ENCODE measurements at places on chromosomes 7 and 10. TPM values are rescaled to one million over a fixed set of nuclear protein-coding genes. Genes with fewer than 3 reads are reported as not detected.
A peak's percentile ranks its signal among the peaks of the same experiment; 100 is the strongest.

- no peak for DNase-seq
These were observed 196.7 kb upstream of the TMEM72 start for GRCh38 chr10:44714451-44714850.

DNA sequence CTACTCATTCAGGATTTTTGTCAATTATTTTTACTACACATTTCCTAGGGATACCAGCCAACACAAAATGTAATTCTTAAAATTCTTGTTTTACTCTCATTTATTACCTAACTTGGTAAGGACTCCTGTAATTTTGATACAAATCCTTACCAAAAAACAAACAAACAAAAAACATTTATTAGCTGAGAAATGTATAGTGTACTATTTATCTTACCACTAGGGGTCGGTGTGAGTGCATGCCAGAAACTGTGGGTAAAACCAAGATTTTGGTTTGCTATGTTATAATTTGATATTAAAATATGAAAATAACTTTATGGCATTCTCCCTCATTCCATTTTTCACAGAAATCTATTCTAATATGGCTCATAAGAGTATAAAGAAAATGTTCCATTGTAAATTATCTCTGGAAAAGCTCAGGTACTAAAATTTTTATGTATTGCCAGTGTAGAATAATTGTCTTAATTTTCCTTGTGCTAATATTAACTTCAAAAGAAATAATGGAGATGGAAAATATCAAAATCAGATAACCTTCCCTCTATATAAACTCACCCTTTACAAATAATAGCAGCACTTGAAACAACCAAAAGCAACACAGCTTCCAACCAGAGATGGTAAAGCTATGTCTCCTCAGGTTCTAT, 290.8 kb upstream of the PCDH15 start:
- DNase-seq, result no peak

- no peak for DNase-seq
These were observed 53.5 kb upstream of the AGBL3 start for GRCh38 chr7:134932707-134933370.

GRCh38 chr10:77494327-77494726, 143.3 kb downstream of the KCNMA1 start:
- DNase-seq, result no peak

GRCh38 chr10:44908066-44908749, 2.9 kb upstream of the TMEM72 start:
- DNase-seq, result no peak

- DNase-seq, result peak; percentile 23
These were observed 11.8 kb upstream of the SLC18A3 start for GRCh38 chr10:49598164-49598856.

GRCh38 chr10:97714401-97715258, 1.1 kb downstream of the MARVELD1 start:
- peak; percentile 68 for DNase-seq

DNA sequence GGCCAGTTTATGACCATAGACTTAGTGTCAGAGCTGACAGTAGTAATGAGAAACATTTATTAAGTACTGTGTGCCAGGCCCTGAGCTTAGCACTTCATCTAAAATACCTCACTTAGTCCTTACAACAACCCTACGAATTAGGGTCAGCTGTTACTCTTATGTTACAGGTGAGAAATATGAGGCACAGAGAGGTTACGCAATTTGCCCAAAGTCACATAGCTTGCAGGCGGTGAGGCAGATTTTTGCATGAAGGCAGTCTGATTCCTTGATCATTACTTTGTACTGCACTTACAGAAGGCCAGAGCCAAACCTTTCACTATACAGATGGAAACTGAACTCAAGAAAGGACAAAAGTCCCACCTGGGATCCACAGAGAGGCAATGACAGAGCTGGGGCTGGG, 10.2 kb downstream of the CDH23 start:
- no peak for DNase-seq

TCAF2 gene
- total RNA-seq, result 8.9 TPM

EMX2 gene
- total RNA-seq, result not detected

Data from adrenal gland (tissue), 19 donors.